ENCODE measurements at places on chromosomes 7 and 10. TPM values are rescaled to one million over a fixed set of nuclear protein-coding genes. Genes with fewer than 3 reads are reported as not detected.

DNA sequence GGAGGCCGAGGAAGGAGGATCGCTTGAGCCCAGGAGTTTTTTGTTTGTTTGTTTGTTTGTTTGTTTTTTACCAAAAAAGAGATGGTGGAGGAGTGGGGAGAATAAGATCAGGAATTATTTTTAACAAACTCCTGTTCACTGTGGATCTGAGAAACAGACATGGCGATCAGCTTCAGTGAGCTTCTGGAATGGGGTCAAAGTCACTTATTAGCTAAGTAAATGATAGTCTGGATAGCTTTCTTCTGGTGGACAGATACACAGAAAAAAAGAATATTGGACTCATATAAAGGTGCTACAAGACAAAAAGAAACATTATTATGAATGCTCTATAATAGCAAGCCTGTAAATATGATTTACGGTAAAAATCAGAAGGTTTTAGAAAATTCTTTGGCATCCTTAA, 85.1 kb downstream of the POU6F2 start:
- H3K4me3 ChIP-seq = no peak overlapping the region
- H3K27ac ChIP-seq = no peak overlapping the region
- H3K36me3 ChIP-seq = no peaks in the 10 kb centered on the region
- H3K4me1 ChIP-seq = no peaks in the 10 kb centered on the region
- DNase-seq = no peak

SEMA3A gene
- total RNA-seq = 52.6 TPM

CPED1 gene
- total RNA-seq = 112 TPM

DNA sequence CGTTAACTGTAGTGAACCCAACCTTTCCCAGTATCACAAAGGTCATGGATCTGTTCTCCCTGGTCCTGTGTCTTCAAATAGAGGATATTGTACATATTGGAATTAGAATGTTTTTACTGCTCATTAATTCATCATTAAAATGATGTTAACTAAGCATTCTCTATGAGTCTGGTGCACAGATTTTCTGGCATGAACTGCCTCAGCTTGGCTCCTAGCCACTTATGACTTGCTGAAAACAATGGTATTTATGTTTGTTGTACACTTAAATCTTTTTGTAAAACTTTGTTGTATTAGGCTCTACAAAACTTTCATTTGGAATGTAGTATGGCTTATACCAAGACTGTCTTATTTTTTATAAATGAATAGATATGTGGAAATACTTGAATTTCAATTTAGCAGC, 329.4 kb downstream of the TFEC start:
- DNase-seq = no peak
- H3K27me3 ChIP-seq = no peaks in the 10 kb centered on the region
- H3K36me3 ChIP-seq = peaks cover 6% of the 10 kb centered on the region
- H3K4me3 ChIP-seq = no peak overlapping the region
- H3K27ac ChIP-seq = no peak overlapping the region

GRCh38 chr10:11147722-11148121, 130.1 kb downstream of the CELF2 start:
- no peaks in the 10 kb centered on the region for H3K4me1 ChIP-seq
- DNase-seq = no peak
- H3K4me3 ChIP-seq = no peak overlapping the region
- H3K27me3 ChIP-seq = peaks cover 6% of the 10 kb centered on the region
- H3K36me3 ChIP-seq = no peaks in the 10 kb centered on the region
- no peak overlapping the region for H3K27ac ChIP-seq

DNA sequence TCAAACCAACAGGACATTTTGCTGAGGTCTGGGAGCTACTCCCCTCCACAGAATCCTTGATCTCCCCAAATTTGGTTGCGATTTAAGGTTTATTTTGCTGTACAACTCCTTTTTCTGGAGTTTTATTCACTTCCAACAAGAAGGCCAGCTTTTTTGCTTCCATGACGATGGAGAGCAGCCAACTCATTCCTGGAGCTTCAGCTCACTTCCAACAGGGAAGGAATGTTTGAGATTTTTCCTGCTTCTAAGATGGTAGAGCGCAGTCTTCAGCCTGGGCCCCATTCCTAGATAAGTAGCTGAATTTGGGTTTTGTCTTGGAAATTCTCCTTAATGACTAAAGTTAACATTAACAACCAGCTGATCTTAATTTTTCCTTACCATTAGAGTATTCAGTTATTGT, 30.9 kb upstream of the CREB3L2 start:
- no peak overlapping the region for H3K4me3 ChIP-seq
- no peak for DNase-seq
- H3K36me3 ChIP-seq = peaks cover 12% of the 10 kb centered on the region

DNA sequence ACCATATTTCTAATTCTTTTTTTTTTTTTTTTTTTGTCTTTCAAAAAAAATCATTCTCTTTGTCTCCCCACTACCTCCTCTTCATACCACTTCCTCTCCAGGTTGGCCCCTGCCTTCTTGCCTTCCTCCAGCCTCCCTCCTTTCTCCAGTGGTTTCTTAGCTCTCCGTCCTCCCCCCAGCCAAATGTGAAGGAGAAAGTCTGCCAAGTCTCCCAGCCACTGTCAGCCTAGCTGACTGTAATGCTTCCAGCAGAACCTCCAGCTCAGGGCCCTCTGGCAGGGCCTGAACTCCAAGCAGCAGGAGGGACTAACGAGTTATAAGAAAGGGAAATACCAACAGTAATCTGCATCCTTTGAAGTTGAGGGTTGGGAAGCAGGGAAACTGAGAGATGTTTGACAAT, 35.5 kb upstream of the BICC1 start:
- H3K36me3 ChIP-seq = no peaks in the 10 kb centered on the region
- peaks cover 47% of the 10 kb centered on the region for H3K4me1 ChIP-seq
- peak; percentile 30 for DNase-seq

TDRD1 gene
- total RNA-seq = not detected

PNLIP gene
- not detected for total RNA-seq

- peaks cover 1% of the 10 kb centered on the region for H3K4me1 ChIP-seq
- no peaks in the 10 kb centered on the region for H3K27me3 ChIP-seq
- no peak overlapping the region for H3K27ac ChIP-seq
- DNase-seq = no peak
- peaks cover 7% of the 10 kb centered on the region for H3K36me3 ChIP-seq
Observed at GRCh38 chr10:77021966-77022490, 615.6 kb downstream of the KCNMA1 start.

STK31 gene
- not detected for total RNA-seq

CYP3A4 gene
- not detected for total RNA-seq

HOXA1 gene
- 0.85 TPM for total RNA-seq

TAC1 gene
- not detected for total RNA-seq

DNA sequence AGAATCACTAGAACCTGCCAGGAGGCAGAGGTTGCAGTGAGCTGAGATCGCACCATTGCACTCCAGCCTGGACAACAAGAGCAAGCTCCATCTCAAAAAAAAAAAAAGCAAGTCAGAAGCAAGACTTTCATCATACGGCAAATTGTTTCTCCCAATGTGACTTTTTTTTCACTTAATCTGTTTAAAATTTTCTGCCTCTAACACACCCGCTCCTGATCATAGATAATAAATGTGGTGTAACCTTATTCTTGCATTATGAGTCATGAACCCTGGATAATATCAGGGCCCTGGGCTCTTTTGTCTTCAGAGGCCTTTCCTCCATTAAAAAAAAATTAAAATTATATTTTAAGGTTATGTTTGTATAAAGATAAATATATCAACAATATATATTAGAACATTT, 111.4 kb upstream of the JCAD start:
- no peak overlapping the region for H3K4me3 ChIP-seq
- H3K36me3 ChIP-seq = no peaks in the 10 kb centered on the region
- peaks cover 47% of the 10 kb centered on the region for H3K4me1 ChIP-seq
- H3K27ac ChIP-seq = no peak overlapping the region

FXYD4 gene
- not detected for total RNA-seq

- H3K4me3 ChIP-seq = no peak overlapping the region
- H3K4me1 ChIP-seq = no peaks in the 10 kb centered on the region
- H3K27ac ChIP-seq = no peak overlapping the region
- no peak for DNase-seq
Observed at GRCh38 chr10:28849309-28849708, 172.0 kb downstream of the BAMBI start.

NRAP gene
- not detected for total RNA-seq

Measured in HFFc6 (cell line).